ENCODE measurements at places on chromosomes 4 and X.

GRCh38 chrX:106626789-106627188 is 15.0 kb downstream of the RADX start:
- DNase-seq: no peak

- DNase-seq: no peak
Observed at GRCh38 chr4:23814996-23815660, 74.7 kb downstream of the PPARGC1A start.

DNA sequence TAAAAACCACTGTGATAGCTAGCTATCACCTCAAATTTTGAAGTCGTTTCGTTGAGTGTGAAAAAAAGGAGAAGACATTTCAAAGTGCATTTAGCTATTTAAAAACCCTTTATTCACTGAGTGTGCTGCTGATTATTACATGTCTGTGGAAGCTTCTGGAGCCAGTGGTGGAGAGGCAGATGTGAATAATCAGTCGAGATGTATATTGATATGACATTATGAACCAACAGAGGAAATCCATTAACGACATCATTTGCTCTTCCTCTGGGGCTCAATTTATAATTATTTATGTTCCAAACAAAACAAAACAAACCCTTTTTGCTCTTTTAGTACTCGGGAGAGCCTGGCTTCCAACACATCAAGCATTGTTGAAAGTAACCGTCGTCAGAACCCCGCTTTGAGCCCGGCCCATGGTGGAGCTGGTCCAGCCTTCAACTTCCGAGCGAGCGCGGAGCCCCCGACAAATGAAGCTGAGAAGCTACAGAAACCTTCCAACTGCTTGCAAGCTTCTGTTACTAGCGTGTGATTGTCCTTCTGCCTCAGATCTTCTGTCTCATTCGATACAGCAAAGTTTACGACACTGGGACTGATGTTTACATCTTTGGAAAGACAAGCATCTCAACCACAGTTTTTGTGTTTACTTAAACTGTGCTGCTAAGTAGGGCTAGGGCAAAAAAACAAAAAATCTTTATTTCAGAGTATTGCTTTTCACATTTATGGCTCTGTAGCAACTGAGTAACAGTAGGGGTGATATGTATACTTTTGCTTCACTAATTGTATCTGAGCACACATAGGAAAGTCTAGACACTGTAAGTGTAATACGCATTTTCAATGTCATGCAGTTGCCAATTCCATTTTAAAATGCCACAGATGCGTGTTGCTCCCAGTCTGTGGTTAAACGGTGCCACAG is 111.9 kb downstream of the STOX2 start:
- no peak for DNase-seq

GRCh38 chr4:56821381-56822243 is at the start of gene SPINK2:
Gene SPINK2, minus strand, starts transcription at chr4:56821701. Its CDS starts 39 bp downstream, at chr4:56821662.
- DNase-seq: peak; percentile 46

DNA sequence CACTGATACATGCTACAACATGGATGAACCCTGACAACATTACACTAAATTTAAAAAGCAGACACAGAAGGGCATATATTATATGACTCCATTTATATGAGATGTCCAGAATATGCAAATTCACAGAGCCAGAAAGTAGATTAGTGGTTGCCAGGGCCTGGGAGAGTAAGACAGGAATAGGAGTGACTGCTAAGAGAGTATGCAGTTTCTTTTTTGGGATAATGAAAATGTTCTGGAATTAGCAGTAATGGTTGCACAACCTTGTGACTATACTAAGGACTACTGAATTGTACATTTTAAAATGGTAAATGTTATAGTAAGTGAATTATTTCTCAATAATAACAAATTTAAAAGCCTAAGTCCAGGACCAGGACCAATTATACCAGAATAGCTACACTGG is 29.5 kb upstream of the NUP54 start:
- DNase-seq: no peak

DNA sequence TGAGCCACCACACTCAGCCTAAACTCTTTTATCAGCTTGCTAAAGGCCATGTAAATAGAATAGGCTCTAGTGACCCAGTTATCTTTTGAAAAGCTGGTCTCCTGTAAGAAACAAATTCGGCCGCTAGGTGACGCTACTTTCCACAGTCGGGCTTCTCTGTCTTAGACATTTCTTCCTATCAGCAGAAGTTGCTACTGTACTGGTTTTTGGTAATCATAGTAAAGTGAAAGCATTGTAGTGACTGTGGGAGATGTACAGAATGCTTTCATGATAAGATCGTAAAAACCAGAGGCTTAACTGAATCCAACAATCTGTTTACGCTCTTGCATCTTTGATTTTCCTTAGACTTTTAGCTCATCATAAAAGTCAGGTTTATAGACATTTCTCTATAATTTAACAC is 82.6 kb downstream of the GK start:
- DNase-seq: peak; percentile 59

DNA sequence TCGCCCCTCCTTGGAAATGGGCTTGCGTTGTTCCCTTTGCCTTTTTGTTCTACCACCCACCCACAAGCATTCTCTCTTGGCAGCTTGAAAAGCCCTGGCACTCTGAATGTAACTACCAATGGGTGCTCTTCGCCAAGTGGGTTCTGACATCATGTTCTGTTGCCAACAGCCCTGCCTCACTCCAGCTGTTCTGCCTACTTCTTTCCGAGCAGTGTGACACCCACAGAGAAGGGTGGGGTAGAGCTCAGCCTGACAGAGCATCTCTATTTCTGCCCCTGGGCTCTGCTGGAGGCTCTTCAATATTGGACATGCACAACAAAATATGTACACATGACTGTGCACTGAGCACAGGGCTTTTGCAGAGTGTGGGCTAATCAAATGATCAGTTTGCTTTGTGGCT is 15.6 kb upstream of the EXOSC9 start:
- no peak for DNase-seq

DNA sequence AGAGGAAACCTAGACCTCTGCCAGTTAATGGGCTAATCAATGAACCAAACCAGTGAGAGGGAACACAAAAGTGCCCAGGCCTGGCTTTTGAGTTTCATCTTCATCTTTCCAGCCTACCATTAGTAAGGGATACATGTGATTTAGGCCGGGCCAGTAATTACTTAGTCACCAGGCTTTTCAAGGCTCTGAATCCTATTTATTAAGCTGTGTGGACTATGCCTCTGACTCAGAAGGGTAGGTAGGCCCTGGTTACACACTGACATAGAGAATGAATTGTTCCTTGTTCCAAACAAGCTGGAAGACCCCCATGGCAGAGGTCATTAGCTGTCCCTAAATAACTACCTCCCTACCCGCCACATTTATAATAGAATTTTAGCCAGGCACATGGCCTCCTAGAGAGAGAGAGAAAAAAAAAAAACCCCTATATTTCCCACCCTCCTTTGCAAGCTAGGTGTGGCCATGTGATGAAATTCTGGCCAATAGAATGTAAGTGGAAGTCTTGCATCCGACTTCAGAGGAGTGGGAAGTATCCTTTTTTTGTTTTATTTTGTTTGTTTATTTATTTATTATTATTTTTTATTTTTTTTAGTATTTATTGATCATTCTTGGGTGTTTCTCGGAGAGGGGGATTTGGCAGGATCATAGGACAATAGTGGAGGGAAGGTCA is 112.3 kb upstream of the BCOR start:
- DNase-seq: no peak

GRCh38 chr4:13765539-13765938 is 138.0 kb upstream of the BOD1L1 start:
- no peak for DNase-seq

DNA sequence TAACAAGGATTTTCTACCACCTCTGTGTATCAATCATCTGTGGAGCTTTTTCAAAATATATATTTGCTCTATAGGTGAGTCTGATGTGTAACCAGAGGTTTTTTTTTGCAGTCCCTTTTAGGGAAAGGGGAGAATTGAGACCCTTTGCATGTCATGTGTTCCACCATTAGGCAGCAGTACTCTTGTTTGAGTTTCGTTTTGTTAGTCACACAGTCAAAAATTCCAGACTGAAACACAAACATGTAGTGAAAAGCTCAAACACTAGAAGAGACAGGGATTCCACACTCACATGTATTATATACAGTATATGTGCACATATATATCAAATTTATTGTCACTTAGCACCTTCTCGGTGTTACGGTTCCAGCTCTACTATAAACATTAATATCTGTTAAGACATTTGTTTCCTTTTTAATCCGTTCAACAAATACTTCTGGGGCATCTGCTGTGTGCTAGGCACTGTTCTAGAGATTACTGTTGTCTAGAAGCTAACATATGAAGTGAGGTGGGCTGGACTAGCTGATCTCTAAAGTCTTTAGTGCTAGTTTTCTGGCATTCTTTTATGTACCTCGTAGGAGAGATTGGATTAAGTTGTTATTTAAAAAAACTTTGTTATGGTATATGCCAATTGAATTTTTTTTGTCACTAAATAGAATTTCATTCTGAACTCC is 5.5 kb downstream of the USP9X start:
- no peak for DNase-seq

DNA sequence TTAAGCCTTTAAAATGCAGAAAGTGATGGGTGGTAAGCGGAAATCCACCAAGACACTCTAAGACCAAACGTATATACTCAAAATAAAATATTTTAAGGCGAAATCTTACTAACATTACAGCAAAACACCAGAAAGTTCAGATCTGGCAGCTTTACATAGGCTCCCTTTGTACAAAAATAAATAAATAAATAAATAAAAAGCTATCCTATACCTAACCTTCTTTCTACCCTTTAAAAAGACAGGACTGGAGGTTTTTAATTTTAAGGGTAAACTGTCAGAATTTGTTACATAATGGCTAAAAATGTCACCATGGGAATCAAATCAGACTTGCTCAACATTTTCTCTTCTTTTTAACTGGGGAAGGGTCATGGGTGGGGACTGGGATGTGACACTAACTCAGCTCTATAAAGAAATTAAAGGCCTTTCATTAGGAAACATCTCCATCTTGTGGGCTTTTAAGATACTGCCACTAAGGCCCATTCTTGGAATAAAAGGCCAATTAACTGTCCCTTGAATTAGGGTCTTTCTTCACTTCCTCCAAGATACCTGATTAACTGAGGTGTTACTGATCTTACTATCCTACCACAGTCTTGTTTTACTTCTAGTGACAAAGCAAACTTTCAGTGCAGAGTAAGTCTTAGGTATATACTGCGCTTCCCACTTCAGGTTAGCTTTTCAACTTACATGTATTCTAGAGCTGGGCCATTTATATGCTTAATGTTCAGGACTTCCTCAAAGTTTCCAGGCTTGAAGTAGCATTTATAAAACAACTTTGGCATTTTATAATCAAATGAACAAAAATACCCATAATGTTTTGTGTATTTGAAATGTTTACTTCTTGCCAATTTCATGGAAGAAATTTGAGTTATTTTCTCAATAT is 13.3 kb downstream of the HNRNPD start:
- peak; percentile 17 for DNase-seq

GRCh38 chr4:98539299-98539698 is 119.1 kb downstream of the TSPAN5 start:
- no peak for DNase-seq

GRCh38 chrX:11172415-11172814 is 61.3 kb downstream of the HCCS start:
- DNase-seq: no peak

GRCh38 chr4:141389649-141390048 is 169.0 kb downstream of the ZNF330 start:
- DNase-seq: no peak

DNA sequence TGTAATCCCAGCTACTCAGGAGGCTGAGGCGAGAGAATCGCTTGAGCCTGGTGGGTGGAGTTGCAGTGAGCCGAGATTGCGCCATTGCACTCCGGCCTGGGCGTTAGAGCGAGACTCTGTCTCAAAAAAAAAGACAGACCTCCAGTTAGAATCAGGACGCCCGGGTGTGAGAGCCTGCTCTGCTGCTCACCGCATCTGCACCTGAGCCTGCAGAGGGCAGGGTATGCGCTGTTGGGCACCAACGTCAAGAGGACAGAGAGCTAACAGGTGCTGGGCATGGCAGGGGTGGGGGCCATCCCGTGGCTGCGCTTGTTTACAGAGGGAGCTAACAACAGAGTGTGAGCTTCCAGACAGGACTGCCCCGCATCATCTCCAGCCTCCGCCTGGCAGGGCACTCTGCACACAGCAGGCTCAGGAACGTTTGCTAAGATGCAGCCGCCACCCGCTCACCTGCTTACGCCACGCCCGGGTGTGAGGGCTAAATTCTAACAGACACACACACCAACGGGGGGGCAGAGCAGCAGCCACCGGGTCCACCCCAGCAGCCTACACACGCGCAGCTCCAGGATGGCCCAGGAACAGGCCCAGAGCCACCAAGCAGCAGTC is 50.0 kb upstream of the CPLX1 start:
- DNase-seq: no peak

GRCh38 chr4:121156822-121157769 is 7.0 kb downstream of the TNIP3 start:
- peak; percentile 67 for DNase-seq

DNA sequence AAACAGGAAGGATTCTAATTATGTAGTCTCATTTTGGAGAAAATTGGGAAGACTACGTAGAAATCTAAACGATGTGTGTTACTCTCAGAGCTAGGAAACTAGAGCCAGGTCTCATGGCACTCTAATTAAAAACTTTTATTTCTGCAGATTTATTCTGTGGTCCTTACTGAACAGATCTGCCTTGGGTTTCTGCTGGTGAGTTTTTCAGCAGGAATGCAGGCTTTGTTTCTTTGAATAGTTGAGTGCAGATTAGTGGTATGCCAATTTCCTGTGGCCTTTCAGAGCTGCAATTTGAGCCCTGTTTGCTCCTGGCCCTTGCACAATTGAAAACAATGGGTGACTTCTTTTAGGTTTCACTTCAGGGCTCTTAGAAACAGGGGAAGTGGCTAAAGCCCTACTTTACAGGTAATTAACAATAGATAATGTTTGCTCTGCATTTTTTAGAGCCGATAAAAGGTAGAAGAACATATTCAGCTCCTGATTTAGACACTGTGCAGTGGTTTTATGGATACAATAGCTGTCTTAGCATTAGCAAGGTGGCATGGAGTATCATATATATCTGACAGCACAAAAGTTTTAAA is 21.8 kb downstream of the SPRY1 start:
- DNase-seq: peak; percentile 35

- DNase-seq: no peak
Observed at GRCh38 chrX:9091258-9091657, 57.3 kb upstream of the FAM9B start.

GRCh38 chr4:77994194-77994721 is 62.9 kb upstream of the FRAS1 start:
- DNase-seq: peak; percentile 62

GRCh38 chr4:143355540-143356217 is 19.0 kb downstream of the GAB1 start:
- no peak for DNase-seq

GRCh38 chrX:17713288-17713687 is 24.0 kb upstream of the SCML1 start:
- no peak for DNase-seq

DNA sequence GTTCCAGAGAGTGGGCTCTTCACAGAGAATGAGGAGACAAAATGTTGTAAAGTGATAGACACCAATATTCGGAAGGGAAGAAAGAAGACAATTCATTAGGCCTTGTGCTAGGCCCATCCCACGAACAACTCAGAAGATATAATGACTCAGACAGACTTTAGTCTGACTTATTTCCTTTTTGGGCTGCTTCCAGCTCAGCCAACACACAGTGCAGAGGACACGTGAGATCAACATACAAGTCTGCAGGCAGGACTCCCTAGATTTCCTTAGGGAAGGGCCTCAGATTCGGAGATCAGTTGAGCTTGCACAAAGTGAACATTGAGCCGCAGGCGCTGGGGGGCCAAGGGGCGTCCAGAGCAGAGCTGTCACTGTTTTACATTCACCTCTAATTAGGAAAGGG is 290.7 kb upstream of the TENM3 start:
- DNase-seq: no peak

GRCh38 chr4:10106421-10107039 is 10.1 kb downstream of the WDR1 start:
- no peak for DNase-seq

Data from endothelial cell (in vitro differentiated cells).